ENCODE measurements at places on chromosomes 4 and X. TPM values are rescaled to one million over a fixed set of nuclear protein-coding genes. Genes with fewer than 3 reads are reported as not detected.

The POF1B gene
- 0.33 TPM for polyA plus RNA-seq

The SAGE1 gene
- not detected for polyA plus RNA-seq

The PTPN13 gene
- polyA plus RNA-seq = 3.6 TPM

The AFM gene
- polyA plus RNA-seq = not detected

The MAP3K15 gene
- 0.73 TPM for polyA plus RNA-seq

The UGT2B11 gene
- not detected for polyA plus RNA-seq

The CFP gene
- 3.9 TPM for polyA plus RNA-seq

DNA sequence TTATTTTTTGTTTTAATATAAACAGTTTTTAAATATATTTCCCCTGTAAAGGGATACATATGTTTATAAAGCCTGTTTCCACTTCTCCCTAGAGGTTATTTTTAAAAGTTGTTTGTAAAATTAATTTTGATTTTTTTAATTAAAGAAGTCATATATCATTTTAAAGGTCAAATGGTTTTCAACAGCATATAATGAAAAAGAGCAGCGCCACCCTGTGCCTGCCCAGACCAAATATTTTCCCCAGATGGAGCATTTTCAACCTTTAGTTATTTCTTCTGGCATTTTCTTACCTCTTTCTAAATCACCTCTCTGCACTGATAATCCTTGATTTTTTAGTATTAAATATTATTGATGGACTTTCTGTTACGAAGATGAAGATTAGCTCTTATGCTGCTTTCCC is 21.0 kb downstream of the MSX1 start:
- no peak for DNase-seq

DNA sequence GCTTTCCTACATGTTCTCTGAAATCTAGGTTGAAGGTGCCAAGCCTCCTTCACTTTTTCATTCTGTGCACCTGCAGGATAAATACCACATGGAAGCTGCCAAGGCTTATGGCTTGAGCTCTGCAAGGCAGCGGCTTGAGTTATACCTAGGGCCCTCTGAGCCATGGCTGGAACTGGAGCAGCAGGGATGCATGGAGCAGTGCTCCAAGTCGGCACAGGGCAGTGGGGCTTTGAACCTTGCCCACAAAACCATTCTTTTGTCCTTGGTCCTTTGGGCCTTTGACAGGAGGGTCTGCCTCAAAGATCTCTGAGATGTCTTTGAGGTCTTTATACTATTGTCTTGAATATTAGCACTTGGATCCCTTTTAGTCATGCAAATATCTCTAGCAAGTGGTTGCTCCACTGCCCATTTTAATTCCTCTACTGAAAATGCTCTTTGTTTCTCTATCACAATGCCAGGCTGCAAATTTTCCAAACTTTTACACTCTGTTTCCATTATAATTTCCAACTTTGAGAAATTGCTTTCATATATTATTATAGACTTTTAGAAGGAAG is 536.2 kb upstream of the KLHL4 start:
- DNase-seq = no peak

DNA sequence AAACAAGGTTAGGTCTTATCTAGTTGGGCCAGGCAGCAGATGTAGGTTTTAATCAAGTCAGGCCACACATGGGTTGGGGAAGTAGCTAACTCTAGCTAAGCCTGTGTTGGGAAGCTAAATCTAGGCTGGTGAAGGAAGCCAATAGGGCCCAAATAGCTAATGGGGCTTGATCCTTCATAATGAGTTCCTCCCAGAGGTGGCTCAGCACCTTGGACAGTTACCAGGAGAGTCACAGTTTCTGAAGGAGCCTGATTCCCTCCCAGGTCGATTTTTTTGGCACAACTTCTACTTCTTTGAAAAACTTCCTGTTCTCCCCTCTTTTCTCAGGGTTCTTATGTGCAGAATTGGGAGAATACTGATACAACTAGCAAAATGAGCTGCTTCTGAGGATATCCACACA is 242.5 kb upstream of the PRPS2 start:
- peak; percentile 4 for DNase-seq

GRCh38 chr4:182855312-182855711 is 61.9 kb downstream of the DCTD start:
- no peak for DNase-seq

- DNase-seq = no peak
Measured at GRCh38 chrX:70338290-70338689, 48.4 kb downstream of the KIF4A start.

DNA sequence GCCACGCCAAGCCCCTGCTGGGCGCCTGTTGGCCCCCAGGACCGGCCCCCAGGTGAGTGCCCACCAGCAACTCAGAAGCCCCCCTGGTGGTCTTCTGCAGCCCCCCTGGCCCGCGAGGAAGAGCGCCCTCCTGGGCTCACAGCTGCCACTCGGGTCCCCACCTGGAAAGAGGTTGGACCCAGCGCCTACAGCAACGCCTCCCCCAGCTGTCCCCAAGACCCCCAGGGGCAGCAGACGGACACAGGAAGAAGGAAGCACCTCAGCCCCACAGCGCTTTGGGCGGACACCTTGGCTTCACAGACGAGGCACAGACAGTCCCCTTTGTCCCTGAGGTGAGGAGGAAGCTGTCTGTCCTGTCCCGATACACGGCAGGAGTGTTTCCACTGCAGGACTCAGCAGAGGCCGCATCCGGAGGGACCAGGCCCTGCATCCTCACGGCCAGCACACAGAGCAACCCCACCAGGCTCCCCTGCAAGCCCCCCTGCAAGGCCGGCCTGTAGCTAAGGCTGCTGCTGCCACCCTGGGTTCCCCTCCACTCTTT is 115.6 kb upstream of the NKX1-1 start:
- no peak for DNase-seq

GRCh38 chrX:10022273-10022541 is 55.0 kb downstream of the CLDN34 start:
- DNase-seq = no peak

DNA sequence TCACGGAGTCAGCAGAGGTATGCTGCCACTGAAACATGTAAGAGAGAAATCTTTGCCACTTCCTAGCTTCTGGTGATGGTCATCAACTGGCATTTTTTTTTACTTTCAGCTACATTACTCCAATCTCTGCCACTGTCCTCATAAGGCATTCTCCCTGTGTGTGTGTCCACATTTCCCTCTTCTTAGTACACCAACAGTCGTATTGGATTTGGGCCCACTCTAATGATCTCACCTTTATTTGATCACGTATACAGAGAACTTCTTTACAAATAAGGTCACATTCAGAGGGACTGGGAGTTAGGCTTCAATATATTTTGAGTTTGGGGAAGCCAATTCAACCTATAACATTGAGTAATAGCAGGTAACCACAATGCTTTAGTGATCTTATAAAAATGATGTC is 649.1 kb downstream of the GRID2 start:
- DNase-seq = no peak

DNA sequence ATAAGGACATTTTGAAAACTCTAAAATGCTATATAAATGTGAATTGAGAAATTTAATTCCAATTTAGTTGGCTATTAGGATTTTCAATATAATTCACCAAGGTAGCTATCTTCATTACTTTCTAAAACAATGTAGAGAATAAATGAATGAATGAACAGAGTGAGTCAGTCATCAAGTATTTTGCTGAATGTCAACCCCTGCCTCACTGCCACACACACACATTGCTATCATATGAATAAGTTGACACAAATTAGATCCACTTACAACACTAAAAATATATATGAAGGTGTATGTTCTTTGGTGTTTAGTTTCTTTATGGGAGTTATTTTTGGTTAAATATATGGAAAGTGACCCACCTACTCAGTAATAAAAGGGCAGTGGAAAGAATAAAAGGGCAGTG is 141.4 kb upstream of the SMIM10 start:
- no peak for DNase-seq

DNA sequence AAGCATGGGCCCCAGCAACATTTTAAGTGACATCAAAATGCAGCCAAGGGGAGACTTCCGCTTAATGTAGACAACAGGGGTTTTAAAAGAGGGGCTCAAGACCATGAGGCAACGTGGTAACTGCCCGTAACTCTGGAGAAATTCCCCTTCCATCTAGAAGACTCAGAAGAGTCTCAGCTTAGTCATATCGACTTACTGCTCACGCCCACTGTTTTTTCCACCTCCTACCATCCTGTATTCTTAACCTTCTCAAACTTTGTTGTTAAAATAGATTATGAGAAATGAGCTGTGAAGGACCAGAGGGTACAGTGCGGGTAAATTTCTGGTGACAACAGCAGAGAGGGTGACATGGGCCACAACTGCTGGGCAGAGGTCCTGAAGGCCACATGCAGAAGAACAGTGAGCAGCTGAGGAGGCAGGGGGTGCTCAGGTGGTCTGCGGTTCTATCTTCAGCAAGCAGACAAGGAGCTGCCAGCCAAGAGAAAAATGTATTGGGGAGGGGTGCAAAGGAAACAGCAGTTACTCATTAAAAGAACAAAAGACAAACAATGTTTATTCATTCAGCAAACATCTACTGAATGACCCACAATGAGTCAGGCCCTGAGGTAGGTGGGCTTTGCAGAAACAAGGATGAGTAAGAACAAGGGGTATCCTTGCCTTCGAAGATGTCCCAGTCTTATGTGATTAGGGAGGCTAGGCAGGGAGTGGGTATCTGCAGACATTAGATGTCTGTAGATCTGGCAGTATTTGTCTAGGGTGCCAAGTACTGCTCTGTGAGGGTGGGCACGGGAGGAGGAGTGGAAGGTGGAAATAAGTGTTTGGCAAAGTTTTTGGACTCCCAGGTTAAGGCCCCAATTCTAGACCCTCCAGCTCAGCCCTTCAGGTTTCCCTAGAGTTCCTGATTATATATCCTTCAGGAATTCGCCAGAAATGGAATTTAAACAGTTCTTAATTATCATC is 175.3 kb downstream of the TSPAN5 start:
- no peak for DNase-seq
